ENCODE measurements at places on chromosomes 2 and 18. TPM values are rescaled to one million over a fixed set of nuclear protein-coding genes. Genes with fewer than 3 reads are reported as not detected.

Gene SLC9A4
- 0.62 TPM for total RNA-seq

Gene SLC35G4
- total RNA-seq, result not detected

- no peaks in the 10 kb centered on the region for H3K36me3 ChIP-seq
- no peak for DNase-seq
- peaks cover 45% of the 10 kb centered on the region for H3K4me1 ChIP-seq
- no peaks in the 10 kb centered on the region for H3K27me3 ChIP-seq
- peak overlapping the region; percentile 2 for H3K27ac ChIP-seq
These were observed 3.7 kb downstream of the MYL12B start for GRCh38 chr18:3265564-3266033.

GRCh38 chr2:1881502-1881901 lies 137.2 kb upstream of the PXDN start:
- H3K36me3 ChIP-seq, result no peaks in the 10 kb centered on the region
- DNase-seq, result no peak
- peaks cover 22% of the 10 kb centered on the region for H3K27me3 ChIP-seq
- H3K27ac ChIP-seq, result no peak overlapping the region
- peaks cover 4% of the 10 kb centered on the region for H3K4me1 ChIP-seq

GRCh38 chr18:6397931-6398566 lies 16.7 kb downstream of the L3MBTL4 start:
- no peaks in the 10 kb centered on the region for H3K36me3 ChIP-seq
- H3K4me1 ChIP-seq, result no peaks in the 10 kb centered on the region
- H3K4me3 ChIP-seq, result no peak overlapping the region
- DNase-seq, result no peak

Data from progenitor cell of endocrine pancreas (in vitro differentiated cells).